ENCODE measurements at places on chromosomes 3 and 15.

- peak; percentile 7 for DNase-seq
These were observed 45.9 kb downstream of the NIPA2 start for GRCh38 chr15:22884344-22884743.

- peak; percentile 61 for DNase-seq
These were observed 30.3 kb downstream of the ARL14 start for GRCh38 chr3:160707187-160707794.

DNA sequence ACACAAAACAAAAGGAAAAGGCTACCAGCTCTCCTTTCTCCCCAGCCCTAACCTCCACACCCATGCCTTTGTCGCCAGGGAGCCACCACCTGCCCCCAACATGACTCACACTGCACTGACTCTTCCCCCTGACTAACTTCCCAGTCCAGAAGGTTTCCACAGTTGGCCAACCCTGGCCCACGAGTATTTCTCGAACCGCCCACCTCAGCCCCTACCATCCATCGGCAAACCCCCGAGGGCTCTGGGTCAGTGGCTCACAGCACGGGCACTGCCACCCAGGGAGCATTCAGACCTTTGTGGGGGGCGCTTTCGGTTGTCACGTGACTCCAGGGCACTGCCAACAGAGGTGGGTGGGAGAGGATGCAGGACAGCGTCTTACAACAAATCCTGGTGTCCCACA is 152.3 kb downstream of the LRRC28 start:
- DNase-seq = no peak

DNA sequence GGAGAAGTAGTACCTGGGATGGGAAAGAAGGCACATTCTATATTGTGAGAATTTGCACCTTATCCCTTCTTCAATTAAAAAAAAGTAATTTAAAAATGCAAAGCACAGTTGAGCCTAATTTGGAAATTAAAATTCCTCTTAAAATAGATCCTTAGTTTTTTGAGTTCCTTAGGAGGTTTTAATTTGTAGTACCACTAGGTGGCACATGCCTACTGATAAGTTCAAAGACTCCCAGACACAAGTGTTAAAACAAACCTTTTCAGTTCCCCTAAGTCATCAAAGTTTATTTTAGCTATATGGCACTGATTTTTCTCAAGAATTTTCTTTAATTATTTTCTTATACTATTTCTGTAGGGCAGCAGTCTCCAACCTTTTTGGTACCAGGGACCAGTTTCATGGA is 127.6 kb upstream of the AZI2 start:
- DNase-seq = peak; percentile 1

- no peak for DNase-seq
These were observed 216.8 kb downstream of the RPLP1 start for GRCh38 chr15:69669446-69669845.

- DNase-seq = no peak
These were observed 35.4 kb downstream of the CD200R1L start for GRCh38 chr3:112811131-112811884.

DNA sequence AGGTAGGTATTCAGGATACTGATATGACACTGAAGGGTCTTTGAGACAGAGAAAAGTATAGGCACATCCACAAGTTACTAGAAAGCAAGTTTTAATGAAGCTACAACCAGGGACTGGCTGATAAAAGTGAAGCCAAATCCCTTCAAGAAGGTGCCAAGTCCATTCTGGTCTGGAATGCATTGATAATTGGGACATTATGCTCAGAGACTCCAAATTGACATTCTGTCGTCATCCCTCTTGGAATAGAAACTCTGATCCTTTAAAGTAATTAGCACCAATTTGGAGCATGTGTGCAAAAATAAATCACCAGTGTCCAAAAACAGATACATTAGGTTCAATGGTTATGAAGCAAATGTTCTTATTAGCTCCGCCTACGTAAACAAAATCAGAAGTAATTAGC is 47.3 kb upstream of the BCL6 start:
- DNase-seq = no peak

DNA sequence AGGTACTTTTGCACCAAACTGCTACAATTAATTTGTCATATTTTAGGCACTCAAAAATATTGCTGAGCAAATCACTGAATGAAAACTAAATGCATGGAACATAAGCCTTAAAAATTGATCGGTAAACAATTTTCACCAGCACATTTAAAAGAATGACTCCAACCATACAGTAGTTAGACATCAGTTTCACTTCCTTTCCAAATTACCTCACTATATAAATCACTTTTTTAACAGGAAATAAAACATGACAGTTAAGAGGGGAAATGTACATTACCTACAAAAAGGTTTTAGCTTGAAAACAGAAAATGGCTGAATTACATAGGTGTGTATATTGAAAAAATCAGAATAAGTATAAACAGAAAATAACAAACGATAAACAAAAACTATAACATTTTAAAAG is 108.4 kb downstream of the SERPINI1 start:
- DNase-seq = no peak

DNA sequence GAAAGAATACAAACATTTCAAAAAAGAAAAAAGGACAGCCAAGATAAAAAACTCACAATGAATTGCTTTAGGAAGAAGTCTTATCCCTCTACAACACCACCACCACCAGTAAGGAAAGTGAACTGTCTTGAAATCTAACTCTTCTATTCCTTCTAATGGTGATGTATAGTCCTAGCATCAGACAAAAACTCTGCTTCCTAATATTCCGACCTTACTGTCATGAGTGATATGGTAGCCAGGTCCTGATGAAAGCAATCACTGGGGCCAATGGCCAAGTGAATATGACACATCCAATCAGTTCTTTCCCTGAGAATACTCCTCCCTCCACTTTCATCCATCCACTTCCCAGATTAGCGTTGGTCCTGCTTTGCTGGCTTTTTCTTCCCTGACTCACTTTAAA is 14.8 kb downstream of the GK5 start:
- DNase-seq = no peak

DNA sequence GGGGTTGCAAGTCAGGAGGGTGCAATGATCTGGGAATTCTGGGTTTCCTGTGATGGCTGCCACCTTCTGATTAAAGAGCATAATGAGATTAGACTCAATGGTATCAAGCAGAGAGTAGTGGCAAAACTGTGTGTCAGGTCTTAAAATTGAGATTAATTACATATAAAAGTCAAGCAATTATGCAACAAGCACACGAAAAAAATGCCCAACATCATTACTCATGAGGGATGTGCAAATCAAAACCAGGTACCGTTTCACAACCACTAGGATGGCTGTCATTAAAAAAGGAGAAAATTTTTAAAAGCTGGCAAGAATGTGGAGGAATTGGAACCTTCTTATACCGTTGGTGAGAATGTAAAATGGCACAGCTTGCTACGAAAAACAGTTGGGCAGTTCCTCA is 205.0 kb downstream of the OSBPL10 start:
- no peak for DNase-seq

DNA sequence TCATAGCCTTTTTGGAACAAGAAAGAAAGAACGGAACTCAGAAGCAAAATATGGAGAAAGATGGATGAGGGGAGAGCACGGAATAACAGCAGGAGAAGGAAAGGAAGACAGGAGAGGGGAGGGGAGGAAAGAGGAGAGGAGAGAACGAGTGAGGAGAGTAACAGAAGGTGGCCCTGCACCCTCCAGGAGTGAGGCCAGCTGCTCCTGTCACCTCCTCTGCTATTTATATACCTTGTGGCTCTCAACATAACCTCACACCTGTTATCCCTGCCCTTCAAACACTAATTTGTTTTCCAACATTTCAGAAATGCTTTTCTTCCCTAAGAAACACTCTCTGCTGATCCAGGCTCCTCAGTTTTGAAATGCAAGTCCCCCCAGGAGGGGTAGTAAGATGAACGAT is 53.4 kb upstream of the ATP2B2 start:
- no peak for DNase-seq

DNA sequence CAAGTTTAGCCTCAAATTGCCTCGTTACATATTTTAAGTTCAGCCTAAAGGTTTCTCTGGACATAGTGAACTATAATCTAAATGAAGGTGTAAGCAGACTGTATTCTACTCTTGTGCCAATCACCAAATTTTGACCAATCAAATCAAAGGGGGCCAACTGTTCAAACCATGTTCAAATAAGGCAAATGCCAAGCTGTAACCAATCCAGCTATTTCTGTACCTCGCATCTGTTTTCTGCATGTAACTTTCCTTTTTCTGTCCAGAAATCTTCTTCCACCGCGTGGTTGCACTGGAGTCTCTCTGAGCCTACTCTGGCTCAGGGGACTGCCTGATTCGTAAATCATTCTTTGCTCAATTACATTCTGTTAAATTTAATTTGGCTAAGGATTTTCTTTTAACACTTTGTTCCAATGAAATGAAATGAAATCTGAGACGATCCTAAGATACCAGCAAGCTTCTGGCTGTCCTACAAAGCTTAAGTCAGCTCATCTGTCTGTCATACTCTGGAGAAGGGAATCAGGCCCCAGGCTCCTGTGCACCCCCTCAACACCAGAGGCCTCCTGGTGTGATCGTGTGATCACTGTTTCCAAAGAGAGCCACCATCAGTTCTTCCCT is 53.2 kb upstream of the ZNF148 start:
- DNase-seq = no peak

GRCh38 chr3:123157598-123158287 is 44.0 kb upstream of the SEC22A start:
- DNase-seq = no peak

DNA sequence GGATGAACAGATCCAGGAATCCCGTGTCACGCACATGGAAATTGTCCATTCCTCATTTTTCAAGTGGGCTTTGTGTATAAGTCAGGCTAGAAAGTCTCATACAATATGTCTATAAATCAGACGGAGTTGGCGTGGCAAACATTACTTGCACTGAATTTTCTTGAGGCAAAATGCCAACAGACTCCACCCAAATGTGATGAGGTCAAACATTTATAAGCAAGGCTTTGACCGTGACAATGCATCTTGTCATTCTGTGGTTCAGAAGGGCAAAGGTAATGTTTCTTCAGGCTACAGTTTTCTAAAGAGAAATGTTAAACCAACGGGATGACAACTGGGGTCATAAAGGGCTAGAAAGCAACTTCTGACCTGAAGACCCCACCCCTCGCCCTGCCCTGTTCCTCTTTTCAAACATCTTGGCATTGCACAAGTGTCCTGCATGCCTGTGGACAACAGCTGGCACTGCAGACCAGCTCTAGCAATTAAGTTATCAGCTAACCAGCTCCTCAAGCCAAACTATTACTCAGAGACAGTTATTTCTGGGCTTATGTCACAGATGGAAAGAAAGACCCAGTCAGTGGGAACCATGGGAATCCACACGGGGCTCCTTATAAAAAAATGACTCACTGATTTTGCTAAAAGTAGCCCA is 36.5 kb upstream of the SPTBN5 start:
- no peak for DNase-seq

- DNase-seq = no peak
These were observed 33.5 kb upstream of the USP8 start for GRCh38 chr15:50390554-50391264.

DNA sequence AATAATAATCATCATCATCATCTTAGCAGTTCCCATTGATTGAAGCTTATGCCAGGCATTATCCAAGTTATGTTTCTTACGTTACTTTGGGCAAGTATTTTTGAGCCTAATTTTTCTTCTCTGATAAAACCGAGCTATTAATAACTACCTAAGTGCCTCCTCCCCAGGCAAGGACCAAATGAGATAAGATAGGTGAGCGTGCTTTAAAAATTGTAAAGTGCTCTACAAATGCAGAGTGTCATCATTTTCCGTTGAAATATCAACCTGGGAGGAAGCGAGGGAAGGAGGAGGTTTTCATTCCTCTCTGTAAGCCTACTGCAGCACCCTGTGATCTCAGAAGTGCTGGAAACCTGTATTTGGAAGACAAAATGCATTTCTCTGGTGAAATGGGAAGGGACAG is 96.7 kb upstream of the MITF start:
- DNase-seq = no peak

- no peak for DNase-seq
These were observed 111.2 kb downstream of the IL12A start for GRCh38 chr3:160099834-160100233.

DNA sequence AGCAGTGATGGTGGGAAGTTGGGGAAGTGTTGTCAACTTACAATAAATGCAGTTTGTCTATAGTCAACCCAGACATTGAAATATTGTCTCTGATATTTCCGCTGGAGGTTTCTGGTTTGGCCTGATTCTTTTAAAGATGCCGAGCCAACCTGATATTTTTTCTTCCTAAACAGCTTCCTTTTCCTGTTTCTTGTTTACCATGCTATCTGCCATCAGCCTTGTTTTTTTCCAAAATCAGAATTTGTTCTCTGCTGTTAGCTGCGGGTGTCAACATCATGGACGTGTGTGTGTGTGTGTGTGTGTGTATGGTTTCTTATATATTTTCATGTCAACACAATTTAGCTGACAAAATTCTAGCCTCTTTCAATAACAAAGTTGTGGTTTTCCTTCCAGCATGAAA is 41.2 kb upstream of the XCR1 start:
- DNase-seq = peak; percentile 54

DNA sequence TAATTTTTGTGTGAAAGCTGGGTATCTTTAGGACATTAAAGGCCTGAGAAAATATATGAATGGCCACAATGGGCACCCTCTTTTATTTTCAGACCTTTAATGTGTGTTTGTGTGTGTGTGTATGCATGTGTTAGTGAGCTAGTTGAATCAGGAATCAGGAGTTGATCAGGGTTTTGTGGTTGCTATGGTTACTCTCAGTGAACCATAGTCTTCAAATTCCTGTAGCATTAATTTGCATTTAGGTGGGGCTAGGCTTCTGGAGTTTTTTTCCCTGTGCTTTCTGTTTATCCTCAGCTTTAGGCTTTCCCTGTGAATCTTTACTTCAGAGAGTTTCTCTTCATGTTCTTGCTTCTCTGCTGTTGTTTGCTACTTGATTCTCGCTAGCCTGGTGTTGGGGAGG is 122.0 kb upstream of the ONECUT1 start:
- no peak for DNase-seq

- DNase-seq = no peak
These were observed 55.2 kb upstream of the OCA2 start for GRCh38 chr15:28154283-28154682.

- DNase-seq = no peak
These were observed 1.3 kb upstream of the CPEB1 start for GRCh38 chr15:82648257-82649103.

DNA sequence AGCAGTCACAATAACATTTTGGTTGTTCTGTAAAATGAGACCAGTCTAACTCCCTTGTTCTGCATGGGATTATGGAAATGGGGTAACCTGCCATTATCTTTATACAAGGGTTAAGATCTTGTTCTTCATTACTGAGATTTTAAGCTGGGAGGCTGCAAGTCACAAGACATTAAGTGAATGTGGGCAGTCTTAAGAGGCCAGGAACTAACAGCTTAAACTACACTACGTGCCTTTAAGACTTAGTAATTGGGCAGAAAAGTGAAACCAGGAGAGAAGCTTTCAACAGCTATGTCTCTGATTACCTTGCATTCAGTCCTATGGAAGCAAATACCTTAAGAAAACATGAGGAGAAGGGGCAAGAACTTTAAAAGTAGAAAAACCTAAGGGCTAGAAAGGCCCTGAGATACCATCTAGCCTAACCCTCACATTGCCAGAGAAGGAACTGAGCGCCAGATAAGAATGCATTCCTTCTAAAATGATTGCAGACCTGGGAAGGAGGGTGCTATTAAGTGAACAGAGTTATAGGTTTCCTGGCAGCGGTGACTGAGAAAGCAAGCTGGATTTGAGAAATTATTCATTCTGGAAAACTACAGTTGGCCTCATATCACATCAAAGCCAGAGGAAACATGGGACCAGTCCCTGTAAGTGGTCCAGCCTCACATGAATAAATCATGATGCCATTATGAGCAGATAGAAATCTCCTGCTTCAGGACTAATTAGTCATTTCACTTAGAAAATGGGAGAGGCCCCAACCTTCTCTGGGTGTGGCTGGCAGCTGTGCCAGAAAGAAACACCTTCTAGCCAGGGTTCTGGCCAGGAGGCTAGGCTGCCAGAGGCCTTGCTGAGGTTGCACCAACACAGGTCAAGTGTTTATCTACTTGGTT is 32.9 kb downstream of the DAPK2 start:
- no peak for DNase-seq
